ENCODE measurements at places on chromosomes 1 and 21. TPM values are rescaled to one million over a fixed set of nuclear protein-coding genes. Genes with fewer than 3 reads are reported as not detected.

DNA sequence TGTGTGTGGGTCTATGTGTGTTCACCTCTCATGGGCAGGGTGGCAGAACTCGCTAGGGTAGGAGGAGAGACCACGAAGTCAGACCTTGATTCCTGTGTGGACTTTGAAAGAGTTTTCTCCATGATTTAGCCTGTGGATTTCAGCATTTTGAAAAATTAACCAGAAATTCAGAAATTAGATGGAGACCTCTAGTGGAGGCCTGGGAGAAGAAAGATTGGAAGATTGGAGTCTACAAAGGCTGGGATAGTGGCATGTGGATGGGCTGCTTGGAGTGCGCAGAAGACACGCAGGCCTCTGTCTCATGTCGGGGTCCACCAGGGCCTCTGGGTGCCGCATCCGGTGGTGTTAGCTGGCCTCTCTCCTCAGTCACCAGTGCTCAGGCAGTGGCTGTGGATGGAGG is 18.9 kb upstream of the IGSF5 start:
- H3K27ac ChIP-seq = no peak overlapping the region
- no peak for DNase-seq
- no peak overlapping the region for H3K4me3 ChIP-seq
- H3K36me3 ChIP-seq = no peaks in the 10 kb centered on the region
- H3K27me3 ChIP-seq = no peaks in the 10 kb centered on the region

- H3K27me3 ChIP-seq = peaks cover 8% of the 10 kb centered on the region
- no peaks in the 10 kb centered on the region for H3K4me1 ChIP-seq
- H3K27ac ChIP-seq = no peak overlapping the region
These were observed 46.9 kb downstream of the ZSCAN20 start for GRCh38 chr1:33519240-33519884.

DNA sequence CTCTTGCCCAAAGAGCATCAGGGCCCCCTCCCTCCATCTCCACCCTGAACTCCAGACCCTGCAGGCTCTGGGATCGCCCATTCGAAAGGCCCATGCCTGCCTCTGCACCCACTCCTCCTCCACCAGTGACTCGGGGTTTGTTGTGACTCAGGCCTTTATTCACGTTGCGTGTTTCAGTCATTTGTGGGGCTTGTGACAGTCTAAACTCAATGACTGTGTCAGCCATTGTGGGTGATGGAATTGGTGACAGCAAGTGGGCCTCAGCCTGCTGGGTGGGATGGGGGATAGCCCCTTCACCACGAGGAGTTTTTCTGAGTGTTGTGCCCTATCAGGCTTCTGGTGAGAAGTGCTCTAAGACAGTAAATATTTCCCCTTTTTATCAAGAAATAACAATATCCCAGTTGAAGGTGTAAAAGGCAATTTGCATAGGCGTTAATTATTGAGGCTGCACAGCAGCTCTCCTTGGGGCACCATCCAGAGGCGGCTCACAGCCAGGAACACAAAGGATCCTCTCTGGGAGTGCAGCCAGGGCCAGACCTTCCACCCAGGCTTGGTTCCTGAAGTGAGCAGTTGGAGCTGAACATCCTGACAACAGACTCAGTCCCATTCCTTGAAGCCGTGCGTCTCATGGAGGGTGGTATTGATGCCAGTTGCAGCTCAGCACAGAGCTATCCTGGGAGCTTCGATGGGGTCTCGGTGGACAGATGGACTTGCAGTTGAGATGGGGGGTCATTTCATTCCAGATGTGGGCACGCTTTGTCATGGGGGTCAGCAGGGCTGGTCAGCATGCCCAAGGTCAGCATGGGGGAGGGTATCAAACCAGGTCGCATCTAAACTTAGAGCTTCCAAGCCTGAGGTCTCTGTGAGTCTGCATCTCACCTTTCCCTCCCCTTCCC is 135.6 kb upstream of the CACNA1E start:
- H3K4me3 ChIP-seq = no peak overlapping the region
- H3K4me1 ChIP-seq = peaks cover 12% of the 10 kb centered on the region
- H3K36me3 ChIP-seq = no peaks in the 10 kb centered on the region
- H3K27ac ChIP-seq = no peak overlapping the region
- peaks cover 4% of the 10 kb centered on the region for H3K27me3 ChIP-seq
- no peak for DNase-seq

- H3K4me3 ChIP-seq = no peak overlapping the region
- H3K27me3 ChIP-seq = peaks cover 9% of the 10 kb centered on the region
- peaks cover 21% of the 10 kb centered on the region for H3K36me3 ChIP-seq
- no peaks in the 10 kb centered on the region for H3K4me1 ChIP-seq
- H3K27ac ChIP-seq = no peak overlapping the region
These were observed 399.9 kb upstream of the RUNX1 start for GRCh38 chr21:35448876-35449599.

DNA sequence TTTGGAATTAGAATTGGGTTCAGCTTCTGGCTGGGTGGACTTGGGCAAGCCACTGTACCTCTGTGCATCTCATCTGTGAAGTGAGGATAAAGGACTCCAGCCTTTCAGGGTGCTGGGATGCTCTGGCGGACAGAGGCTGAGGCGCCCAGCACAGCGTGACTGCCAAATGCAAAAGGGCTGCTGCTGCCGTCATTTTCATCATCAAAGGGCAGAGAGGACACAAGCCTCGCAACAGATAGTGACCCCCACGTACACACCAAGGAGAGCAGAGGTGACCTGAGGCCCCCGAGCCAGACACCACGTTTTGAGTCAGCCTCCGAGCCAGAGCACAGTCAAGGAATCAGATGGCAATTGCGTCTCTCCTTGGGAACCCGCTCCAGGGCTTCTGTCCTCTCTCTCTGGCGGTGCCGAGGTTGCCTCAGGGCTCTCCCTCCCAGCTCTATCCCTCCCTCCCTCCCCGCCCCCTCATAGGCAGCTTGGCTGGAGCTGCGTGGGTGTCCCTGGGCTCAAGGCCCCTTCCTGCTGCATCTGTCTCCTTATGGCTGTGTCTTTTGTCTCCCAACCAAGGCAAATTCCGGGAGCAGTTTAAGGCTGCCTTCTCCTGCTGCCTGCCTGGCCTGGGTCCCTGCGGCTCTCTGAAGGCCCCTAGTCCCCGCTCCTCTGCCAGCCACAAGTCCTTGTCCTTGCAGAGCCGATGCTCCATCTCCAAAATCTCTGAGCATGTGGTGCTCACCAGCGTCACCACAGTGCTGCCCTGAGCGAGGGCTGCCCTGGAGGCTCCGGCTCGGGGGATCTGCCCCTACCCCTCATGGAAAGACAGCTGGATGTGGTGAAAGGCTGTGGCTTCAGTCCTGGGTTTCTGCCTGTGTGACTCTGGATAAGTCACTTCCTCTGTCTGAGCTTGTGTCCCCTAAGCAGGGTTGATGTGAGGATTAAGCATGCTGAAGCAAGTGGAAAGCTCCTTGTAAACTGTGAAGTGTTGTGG is 9.0 kb downstream of the HCRTR1 start:
- no peaks in the 10 kb centered on the region for H3K27me3 ChIP-seq
- peaks cover 11% of the 10 kb centered on the region for H3K36me3 ChIP-seq
- H3K4me3 ChIP-seq = no peak overlapping the region
- peaks cover 13% of the 10 kb centered on the region for H3K4me1 ChIP-seq

- no peak overlapping the region for H3K27ac ChIP-seq
- no peak overlapping the region for H3K4me3 ChIP-seq
- peaks cover 2% of the 10 kb centered on the region for H3K27me3 ChIP-seq
These were observed 66.0 kb downstream of the CTH start for GRCh38 chr1:70477090-70477489.

DNA sequence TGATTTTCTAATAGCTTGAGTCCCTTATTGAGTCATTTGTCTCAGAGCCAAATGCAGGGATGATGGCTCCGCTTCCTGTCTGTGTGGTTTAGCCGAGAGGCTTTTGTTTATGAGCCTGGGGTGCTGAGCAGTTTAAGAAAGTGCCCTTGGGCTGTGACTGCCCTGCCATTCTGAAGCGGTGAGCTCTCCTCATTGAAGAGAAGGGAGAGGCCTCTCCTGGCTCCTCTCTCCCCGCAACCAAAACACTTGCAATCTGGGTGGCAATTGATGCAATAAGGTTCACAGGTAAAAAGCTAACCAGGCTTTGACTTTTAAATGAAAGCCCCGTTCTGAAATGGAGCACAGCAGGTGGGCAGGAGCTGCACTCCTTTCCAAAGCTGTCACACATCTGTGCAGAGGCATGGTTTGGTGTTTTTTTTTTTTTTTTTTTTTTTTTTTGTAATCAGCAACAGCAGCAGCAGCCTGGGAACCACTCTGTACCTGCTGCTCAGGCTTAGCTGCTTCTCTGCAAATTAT is 403.7 kb downstream of the SIPA1L2 start:
- peak; percentile 51 for DNase-seq

- H3K27ac ChIP-seq = no peak overlapping the region
- H3K27me3 ChIP-seq = peaks cover 54% of the 10 kb centered on the region
- peak; percentile 23 for DNase-seq
- peaks cover 10% of the 10 kb centered on the region for H3K4me1 ChIP-seq
These were observed 720 bp downstream of the SUSD4 start for GRCh38 chr1:223363057-223363855.

DNA sequence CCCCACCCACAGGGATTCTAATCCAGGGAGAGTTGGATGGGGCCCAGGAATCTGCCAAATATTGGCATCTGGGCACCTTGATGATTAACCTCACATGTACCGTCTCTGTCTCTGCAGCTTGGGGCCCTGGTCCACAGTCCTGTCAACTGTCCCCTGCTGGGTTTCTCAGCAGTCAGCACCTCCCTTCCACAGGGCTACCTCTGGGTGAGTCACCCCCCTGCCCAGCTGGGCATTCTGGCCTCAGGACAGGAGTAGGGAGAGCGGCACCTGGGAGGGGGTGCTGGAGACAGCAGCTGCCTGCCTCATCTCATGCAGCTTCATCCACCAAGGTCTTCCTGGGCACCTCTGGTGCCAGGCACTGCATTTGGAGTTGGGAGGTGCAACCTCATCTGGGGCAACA is 100.6 kb upstream of the ACTL8 start:
- H3K4me1 ChIP-seq = no peaks in the 10 kb centered on the region
- DNase-seq = no peak
- no peaks in the 10 kb centered on the region for H3K36me3 ChIP-seq
- H3K27me3 ChIP-seq = no peaks in the 10 kb centered on the region
- H3K27ac ChIP-seq = no peak overlapping the region

GRCh38 chr1:24720152-24720551 is 25.1 kb upstream of the CLIC4 start:
- H3K36me3 ChIP-seq = no peaks in the 10 kb centered on the region
- H3K4me3 ChIP-seq = no peak overlapping the region
- H3K27ac ChIP-seq = no peak overlapping the region
- peaks cover 10% of the 10 kb centered on the region for H3K4me1 ChIP-seq
- H3K27me3 ChIP-seq = peaks cover 3% of the 10 kb centered on the region

GRCh38 chr1:8032366-8032910 is 6.3 kb upstream of the ERRFI1 start:
- no peak for DNase-seq
- no peak overlapping the region for H3K4me3 ChIP-seq
- H3K36me3 ChIP-seq = no peaks in the 10 kb centered on the region

- H3K27me3 ChIP-seq = no peaks in the 10 kb centered on the region
- H3K36me3 ChIP-seq = no peaks in the 10 kb centered on the region
- H3K4me1 ChIP-seq = no peaks in the 10 kb centered on the region
- DNase-seq = no peak
- H3K27ac ChIP-seq = no peak overlapping the region
These were observed 30.6 kb downstream of the AJAP1 start for GRCh38 chr1:4684864-4685522.

- no peak overlapping the region for H3K27ac ChIP-seq
- no peak for DNase-seq
- no peaks in the 10 kb centered on the region for H3K36me3 ChIP-seq
- H3K4me3 ChIP-seq = no peak overlapping the region
- H3K4me1 ChIP-seq = peaks cover 5% of the 10 kb centered on the region
These were observed 25.2 kb downstream of the NOS1AP start for GRCh38 chr1:162094723-162095122.

- H3K27me3 ChIP-seq = peaks cover 99% of the 10 kb centered on the region
- no peak overlapping the region for H3K27ac ChIP-seq
- no peak for DNase-seq
- H3K4me1 ChIP-seq = peaks cover 90% of the 10 kb centered on the region
- peaks cover 3% of the 10 kb centered on the region for H3K36me3 ChIP-seq
These were observed 630 bp upstream of the LHX9 start for GRCh38 chr1:197916500-197916983.

GRCh38 chr1:87864676-87865075 is 536.0 kb downstream of the LMO4 start:
- DNase-seq = no peak
- peaks cover 3% of the 10 kb centered on the region for H3K36me3 ChIP-seq

GRCh38 chr1:61005614-61006580 is 76.5 kb upstream of the NFIA start:
- H3K4me1 ChIP-seq = peaks cover 2% of the 10 kb centered on the region
- DNase-seq = no peak
- H3K27me3 ChIP-seq = peaks cover 3% of the 10 kb centered on the region
- no peak overlapping the region for H3K27ac ChIP-seq
- H3K36me3 ChIP-seq = no peaks in the 10 kb centered on the region

DNA sequence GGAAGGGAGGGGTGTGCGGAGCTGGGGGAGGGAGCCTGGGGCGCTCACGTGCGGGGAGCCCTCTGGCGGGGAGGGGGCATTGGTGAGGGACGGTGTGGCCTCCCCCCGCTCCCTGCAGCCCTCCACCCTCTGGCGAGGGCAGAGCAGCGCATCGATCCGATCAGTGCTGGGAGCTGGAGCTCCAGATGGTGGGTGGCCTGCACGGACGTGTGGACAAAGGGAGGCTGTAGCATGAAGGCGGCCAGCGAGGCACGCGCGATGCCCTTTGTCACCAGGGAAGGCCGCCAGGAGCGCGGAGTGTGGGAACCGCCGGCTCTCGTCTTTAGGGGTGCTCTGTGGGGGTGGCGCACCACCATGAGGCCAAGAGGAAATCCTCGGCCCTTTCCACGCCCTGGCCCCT is 5.4 kb upstream of the HES5 start:
- no peak for DNase-seq
- no peaks in the 10 kb centered on the region for H3K36me3 ChIP-seq
- peaks cover 3% of the 10 kb centered on the region for H3K4me1 ChIP-seq
- H3K4me3 ChIP-seq = no peak overlapping the region

- H3K27ac ChIP-seq = no peak overlapping the region
- no peaks in the 10 kb centered on the region for H3K27me3 ChIP-seq
- peaks cover 4% of the 10 kb centered on the region for H3K4me1 ChIP-seq
- peaks cover 15% of the 10 kb centered on the region for H3K36me3 ChIP-seq
These were observed 103.4 kb downstream of the RUSC1 start for GRCh38 chr1:155424091-155424490.

- H3K36me3 ChIP-seq = no peaks in the 10 kb centered on the region
- H3K27ac ChIP-seq = no peak overlapping the region
- no peaks in the 10 kb centered on the region for H3K4me1 ChIP-seq
- no peak for DNase-seq
- peaks cover 5% of the 10 kb centered on the region for H3K27me3 ChIP-seq
These were observed 59.6 kb downstream of the EXTL2 start for GRCh38 chr1:100834777-100835660.

DNA sequence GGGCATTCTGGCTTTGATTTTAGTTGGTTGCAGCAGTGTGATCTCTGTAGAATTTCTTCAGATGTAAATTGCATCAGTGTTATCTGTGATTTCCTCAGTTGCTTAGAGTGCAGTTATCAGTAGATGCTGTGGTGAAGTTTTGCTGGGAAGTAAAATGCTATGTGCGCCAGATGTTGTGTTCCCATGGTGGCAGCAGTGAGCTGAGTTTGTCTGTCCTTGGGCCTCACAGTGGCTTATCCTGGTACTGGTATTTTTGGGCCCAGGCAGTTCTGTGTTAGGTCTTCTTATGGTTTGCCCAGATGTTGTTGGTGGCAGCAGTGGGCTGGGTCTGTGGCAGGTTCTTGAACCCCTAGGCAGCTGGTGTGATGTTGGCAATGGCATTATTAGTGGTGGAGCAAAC is 1242.1 kb downstream of the PLA2G4A start:
- H3K27me3 ChIP-seq = no peaks in the 10 kb centered on the region
- no peak overlapping the region for H3K27ac ChIP-seq
- H3K4me3 ChIP-seq = no peak overlapping the region
- no peaks in the 10 kb centered on the region for H3K4me1 ChIP-seq
- H3K36me3 ChIP-seq = no peaks in the 10 kb centered on the region

Gene FCRL1
- total RNA-seq = not detected

Gene CRYAA
- not detected for total RNA-seq

Gene CDKN2C
- 82.0 TPM for total RNA-seq

Gene VHLL
- total RNA-seq = not detected

Gene KMO
- not detected for total RNA-seq

All from activated CD8-positive, alpha-beta T cell treated with anti-CD3 and anti-CD28 coated beads, Interleukin-2, amount 10 ng/mL, durations not matched to agents 7 days and 5 days (primary cell).